ENCODE measurements at places on chromosomes 12 and 14.
A peak's percentile ranks its signal among the peaks of the same experiment; 100 is the strongest.

DNA sequence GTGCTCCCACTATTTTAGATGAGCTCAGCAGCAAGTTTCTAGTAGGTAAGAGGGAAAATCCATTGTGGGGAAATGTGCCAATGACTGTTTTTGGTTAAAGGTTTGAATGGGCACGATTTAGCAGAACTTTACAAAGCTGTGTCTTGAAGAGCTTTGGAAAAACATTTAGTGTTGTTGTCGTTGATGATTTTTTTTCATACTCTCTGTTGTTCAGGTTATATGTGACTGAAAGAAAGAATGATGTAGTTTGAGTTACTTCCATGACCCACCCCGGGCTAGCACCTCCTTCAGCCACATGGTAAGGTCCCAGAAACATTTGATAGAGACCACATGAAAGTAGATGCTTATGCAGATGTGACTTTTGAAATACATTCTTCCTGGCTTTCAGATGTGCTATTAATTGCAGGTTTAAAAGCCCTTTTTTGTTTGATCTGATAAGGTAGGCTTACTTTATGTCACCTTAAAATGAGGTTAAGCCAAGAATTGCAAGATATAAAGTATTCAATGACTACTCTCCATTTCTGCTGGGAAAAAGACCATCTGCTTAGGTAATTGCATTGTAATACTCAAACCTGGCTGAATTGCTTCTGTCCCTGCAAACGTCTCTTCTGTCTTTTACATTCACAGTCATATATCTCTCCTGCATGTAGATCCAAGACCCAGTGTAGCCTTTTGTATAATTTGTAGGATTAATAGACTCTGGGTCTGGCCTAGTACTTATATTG, 250.6 kb downstream of the RGS6 start:
- DNase-seq: no peak

DNA sequence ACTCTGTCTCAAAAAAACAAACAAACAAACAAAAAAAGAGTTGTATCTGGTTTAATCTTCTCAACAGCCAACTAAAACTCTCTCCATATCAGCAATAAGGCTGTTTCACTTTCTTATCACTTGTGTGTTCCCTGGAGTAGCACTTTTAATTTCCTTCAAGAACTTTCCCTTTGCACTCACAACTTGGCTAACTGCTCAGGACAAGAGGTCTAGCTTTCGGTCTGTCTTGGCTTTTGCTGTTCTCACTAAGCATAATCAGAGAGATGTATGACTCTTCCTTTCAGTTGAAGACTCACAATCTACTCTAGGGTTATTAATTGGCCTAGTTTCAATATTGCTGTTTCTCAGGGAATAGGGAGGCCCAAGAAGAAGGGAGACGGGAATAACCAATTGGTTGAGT, 12.3 kb downstream of the NEMP1 start:
- no peak for DNase-seq

- DNase-seq: no peak
Measured at GRCh38 chr12:49017891-49018260, 700 bp downstream of the PRKAG1 start.

GRCh38 chr12:89456565-89456964, 68.0 kb downstream of the GALNT4 start:
- no peak for DNase-seq

DNA sequence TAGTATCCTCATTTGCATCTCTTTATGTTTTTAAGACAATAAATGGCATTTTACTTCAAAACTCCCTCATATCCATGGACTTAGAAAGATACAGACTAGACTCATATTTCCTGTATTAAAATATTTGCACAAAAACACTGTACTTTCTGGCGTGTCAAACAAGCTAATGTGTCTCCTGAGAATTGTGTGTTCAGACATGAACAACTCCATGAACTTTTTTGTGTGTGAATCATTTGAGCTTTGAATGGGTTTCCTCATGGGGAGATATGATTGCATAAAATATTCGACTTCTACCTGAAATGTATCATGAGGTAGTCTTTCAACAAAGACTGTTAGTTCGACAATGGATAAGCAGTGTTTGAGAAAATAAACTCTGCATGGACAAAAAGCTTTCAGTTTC, 58.8 kb downstream of the TMEM30B start:
- no peak for DNase-seq

- DNase-seq: no peak
Measured at GRCh38 chr14:97275276-97275675, 478.1 kb downstream of the VRK1 start.

DNA sequence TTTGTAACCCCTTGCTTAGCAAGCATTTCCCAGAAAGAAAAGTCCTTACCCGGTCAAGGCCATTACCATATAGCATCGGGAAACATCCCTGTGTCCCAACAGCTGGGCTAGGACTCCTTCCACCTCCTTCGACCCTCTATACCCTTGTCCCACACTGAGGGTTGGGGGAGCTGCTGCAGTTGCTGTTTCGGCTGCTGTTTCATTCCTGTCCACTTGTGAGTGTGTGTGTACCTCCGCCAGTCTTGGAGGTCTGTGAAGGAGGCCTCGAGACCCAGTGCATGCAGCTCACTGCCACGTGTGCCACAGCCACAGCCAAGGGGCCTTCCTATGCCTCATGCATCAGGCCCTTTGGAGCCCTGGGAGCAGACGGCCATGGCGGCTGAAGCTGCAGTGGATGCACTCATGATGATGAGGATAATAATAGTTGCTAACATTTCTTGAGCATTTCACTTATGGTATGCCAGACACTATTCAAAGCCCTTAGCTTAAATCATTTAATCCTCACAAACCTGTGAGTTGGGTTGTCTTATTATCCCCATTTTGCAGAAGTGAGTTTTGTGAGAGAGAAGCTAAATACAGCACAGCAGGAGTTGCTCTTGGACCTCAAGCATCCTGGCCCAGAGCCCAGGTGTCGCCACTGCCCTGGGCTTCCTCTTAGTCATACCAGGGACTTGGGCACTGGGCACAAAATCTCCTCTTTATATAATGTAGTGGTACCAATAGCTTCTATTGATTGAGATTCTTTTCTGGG, 156.5 kb downstream of the PRKCH start:
- DNase-seq: peak; percentile 88

- no peak for DNase-seq
Measured at GRCh38 chr12:92396647-92397252, 251.1 kb upstream of the BTG1 start.

GRCh38 chr14:54170301-54170700, 213.7 kb upstream of the BMP4 start:
- no peak for DNase-seq

DNA sequence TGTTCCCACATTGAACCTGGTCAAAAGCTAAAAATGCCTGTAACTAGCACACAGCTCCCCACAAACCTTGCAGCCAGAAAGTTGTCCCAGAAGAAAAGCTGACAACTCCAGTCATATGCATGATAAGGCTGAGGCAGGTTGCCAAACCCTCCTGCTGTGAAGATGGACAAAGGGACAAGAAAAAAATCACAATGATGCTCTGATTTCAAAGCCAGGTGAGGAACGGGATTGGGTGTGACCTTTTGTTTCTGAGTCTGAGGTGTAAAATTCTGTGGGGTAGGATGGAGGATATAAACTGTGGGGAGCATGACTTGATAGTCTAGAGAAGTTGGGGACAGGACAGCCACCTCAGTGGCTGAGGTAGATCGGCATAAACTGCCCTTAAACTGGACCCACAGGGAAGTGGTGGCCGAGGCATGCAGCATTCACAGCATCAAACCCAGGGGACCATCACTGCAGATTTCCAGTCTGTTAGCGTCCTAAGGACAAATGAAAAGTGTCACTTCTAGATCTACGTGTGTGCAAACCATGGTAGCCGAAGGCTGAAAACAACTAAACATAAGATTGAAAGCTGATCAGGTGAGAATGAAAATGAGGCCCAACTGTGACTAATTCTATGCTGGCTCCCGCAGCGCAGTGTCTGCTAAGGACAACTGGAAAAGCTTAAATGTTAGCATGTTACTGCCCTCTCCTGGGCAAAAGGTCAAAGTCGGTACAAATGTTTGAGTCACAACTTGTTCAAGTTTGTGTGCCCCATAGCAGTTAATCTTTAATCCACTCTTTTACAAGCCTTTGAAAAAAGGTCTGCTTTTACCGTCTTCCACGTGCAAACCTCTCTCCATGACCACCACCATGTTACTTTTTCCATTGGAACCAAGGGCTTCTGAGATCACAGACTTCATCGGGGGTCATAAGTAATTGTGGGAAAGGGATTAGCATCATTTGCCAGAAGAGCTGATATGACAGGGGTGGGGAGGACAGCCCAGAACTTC, 39.8 kb downstream of the GRIN2B start:
- no peak for DNase-seq

GRCh38 chr12:127176804-127177203, 1090.2 kb upstream of the TMEM132C start:
- DNase-seq: no peak

- DNase-seq: no peak
Measured at GRCh38 chr14:68176687-68177086, 357.1 kb downstream of the RAD51B start.

GRCh38 chr12:31011746-31012566, 61.7 kb upstream of the DDX11 start:
- peak; percentile 47 for DNase-seq

GRCh38 chr14:96580566-96580965, 78.4 kb downstream of the PAPOLA start:
- DNase-seq: no peak

GRCh38 chr14:49019467-49020115, 566.6 kb downstream of the RPS29 start:
- no peak for DNase-seq

- peak; percentile 54 for DNase-seq
Measured at GRCh38 chr14:96117101-96117897, 78.1 kb downstream of the C14orf132 start.

DNA sequence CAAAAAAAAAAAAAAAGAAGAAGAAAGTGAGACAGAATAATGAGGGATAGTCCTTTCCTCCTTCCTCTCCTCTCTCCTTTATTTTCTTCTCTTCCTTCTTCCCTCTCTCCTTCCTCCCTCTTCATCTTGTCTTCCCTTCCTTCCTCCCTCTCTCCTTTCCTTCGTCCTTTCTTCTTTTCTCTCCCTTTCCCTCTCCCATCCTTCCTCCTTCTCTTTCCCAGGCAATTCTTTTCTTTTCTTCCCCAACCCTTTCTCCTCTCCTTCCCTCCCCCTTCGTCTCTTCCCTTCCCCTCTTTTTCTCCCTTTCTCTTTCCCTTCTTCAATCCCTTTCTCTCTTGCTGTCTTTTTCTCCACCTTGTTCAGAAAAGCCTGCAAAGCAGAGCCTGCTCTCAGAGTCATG, 3.6 kb upstream of the CHST11 start:
- DNase-seq: no peak

GRCh38 chr14:78048120-78048519, 122.1 kb upstream of the NRXN3 start:
- DNase-seq: no peak

- DNase-seq: no peak
Measured at GRCh38 chr12:76007640-76008039, 23.9 kb downstream of the PHLDA1 start.

DNA sequence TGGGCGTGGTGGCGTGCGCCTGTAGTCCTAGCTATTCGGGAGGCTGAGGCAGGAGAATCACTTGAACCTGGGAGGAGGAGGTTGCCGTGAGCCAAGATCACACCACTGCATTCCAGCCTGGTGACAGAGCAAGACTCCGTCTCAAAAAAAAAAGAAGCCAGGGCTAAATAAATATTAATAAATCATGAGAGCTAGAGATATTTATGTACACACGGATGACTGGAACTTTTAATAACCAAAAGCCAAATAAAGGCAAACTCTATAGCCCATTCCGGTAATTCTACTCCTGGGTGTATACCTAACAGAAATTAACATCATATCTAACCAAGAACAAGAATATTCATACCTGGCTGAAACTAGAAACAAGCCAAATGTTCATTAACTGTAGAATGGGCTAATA, 7.7 kb upstream of the TRAFD1 start:
- no peak for DNase-seq

GRCh38 chr12:70635755-70636154, 1.5 kb downstream of the PTPRB start:
- no peak for DNase-seq

GRCh38 chr12:42873401-42873800, 283.9 kb upstream of the PRICKLE1 start:
- DNase-seq: no peak

DNA sequence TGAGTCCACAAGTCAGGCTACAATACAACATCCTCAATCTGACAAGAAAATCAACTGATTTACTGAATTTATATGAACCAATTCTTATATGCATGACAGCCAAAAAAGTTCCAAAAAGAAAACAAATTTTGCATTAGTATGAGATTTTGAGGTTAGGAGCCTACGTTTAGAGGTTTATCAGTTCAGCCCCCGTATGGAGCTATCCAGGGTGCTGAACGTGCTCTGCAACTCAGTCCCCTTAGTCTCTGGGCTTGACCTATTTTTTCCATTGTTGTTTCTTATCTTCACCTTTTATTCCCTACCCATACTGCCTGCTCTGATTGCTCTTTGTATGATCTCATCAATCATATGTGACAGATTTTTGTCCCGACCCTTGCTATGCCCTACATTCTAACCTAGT, 693.0 kb downstream of the NRXN3 start:
- no peak for DNase-seq

DNA sequence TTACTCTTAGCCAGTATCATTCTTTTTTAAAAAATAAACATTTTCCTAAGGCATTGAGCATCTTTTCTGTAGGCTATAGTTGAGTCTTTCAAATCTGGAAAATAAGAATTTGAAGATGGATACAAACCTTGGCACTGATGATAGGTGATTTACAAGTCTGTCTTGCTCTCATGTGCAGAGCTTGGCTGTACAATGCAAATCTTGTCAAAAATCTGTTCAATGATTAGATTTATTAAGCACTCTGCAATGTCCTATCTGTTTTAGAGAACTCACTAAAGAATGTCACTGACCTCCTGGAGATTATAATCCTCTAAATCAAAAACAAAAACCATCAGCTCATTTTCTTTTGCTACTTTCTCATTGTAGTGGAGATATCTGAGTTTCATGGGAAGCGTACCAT, 42.8 kb upstream of the AMIGO2 start:
- DNase-seq: no peak

GRCh38 chr12:101969-102878, 35.7 kb downstream of the IQSEC3 start:
- no peak for DNase-seq

- DNase-seq: no peak
Measured at GRCh38 chr14:73272393-73272792, 35.1 kb downstream of the PAPLN start.

GRCh38 chr14:104897330-104898194, 27.1 kb upstream of the PLD4 start:
- peak; percentile 80 for DNase-seq

DNA sequence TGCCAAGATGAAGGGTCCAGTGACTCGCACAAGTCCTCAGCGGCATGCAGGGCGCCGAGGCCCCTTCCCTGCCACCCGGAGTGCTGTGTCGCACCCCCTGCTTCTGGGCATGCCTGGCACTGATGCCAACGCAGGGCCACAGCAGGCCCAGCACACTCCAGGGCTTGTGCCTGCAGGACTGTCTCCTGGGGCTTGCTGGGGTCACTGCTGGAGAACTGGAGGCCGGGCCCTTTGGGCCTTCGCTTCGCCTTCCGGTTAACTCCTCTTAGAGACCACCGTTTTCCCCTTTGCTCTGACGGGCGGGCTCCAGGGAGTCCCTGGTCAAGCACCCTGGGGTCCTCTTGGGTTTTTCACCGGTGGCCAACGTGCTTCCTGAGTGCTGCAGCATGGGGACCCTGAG, 79.6 kb downstream of the WDR20 start:
- peak; percentile 59 for DNase-seq

- DNase-seq: no peak
Measured at GRCh38 chr14:45587142-45587541, 334.1 kb upstream of the MIS18BP1 start.
